NCI-H1105 treated with DMSO at 0.1 percent for 48 hours (cell line): ENCODE measurements at places on chromosomes 11 and 22.

DNA sequence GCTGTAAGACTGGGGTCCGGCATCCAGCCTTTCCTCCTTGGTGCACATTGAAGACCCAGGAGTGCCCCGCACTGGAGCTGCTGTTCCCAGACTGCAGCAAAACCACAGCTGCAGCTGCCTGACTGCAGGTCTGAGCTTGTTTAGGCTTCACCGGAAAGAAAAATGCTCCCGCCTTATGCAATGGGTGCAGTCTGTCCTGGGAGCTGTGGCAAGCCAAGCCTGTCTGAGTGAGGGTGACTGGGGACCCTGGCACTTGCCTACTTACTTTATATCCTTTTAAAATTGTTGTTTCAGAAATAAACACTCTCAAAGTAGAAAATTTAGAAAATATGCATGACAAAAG, 23.3 kb upstream of the CD44 start:
- peak; percentile 30 for DNase-seq

DNA sequence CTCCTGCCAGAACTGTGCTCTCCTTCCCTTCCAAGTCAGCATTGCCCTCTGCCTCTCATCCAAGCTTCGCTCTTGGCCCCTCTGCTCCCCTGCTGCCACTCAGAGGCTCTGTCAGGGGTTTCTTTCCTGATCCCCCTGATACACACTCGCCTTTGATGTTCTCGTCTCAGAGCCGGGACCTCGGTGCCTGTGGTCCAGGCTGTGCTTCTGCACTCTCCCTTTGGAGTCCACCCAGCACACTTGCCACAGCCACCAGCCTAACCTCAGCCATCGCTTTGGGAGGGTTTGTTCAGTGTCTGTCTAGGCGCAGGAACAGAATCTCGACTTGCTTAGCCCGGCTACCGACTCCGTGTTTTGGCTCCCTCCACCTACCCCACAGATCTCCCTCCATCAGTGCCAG, 29.1 kb downstream of the PPFIA1 start:
- DNase-seq = no peak

- no peak for DNase-seq
These were observed 792 bp downstream of the RBMXL2 start for GRCh38 chr11:7089328-7090251.

GRCh38 chr11:101706541-101706940, 122.7 kb upstream of the TRPC6 start:
- no peak for DNase-seq

DNA sequence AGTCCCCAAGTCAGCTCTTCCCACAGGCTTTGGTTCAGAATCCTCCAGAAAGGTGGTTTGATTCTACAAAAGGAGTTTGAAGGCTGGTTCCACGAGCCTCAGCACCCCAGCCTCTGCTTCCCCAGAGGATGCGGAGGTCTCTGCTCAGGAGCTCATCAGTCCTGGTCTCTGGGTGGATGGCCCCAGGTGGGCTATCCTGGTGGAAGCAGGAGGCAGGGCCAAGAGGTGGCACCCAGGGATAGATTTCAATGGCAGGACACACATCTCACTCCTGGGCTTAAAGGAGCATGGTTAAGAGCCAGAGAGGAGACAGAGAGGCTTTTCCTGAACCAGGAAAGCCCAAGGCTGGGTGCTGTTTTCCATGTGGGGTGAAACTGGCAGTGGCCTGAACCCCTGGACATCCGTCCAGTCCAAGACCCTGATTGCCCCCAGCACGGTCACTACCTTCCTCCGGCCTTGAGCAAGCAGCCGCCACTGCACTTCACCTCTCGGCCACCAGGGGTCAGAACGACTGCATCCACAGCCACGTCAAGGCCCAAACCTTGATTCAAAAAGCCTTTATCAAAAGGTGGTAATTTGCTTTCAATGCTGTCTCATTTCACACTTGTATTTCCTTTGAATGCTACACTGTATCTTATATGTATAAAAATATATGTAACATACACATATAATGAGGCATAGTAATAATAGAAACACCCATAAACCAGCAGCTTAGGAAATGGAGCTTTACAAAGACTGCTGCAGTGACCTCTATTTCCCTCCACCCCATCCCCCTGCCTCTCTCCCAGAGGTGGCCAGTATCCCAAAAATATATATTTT, 19.3 kb upstream of the FXYD2 start:
- DNase-seq = peak; percentile 75
